ENCODE measurements at places on chromosomes 13 and 19.

DNA sequence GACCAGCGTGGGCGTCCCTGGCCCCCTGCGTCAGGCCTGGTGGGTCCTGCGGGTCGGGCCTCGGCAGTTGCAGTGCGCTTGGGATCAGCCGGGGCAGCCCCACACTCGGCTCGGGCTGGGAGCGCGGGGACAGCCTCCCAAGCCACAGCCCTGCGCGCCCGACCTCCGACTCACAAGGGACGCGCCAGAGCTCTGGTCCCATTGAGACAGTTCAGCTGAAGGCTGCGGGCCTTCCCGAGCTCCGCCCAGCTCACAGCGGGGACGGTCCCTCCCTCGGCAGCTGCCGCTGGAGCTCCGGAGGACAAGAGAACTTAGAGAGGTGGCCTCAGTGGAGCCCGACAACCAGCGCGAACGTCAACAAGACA lies 45.7 kb upstream of the ZNF730 start:
- no peak for DNase-seq

DNA sequence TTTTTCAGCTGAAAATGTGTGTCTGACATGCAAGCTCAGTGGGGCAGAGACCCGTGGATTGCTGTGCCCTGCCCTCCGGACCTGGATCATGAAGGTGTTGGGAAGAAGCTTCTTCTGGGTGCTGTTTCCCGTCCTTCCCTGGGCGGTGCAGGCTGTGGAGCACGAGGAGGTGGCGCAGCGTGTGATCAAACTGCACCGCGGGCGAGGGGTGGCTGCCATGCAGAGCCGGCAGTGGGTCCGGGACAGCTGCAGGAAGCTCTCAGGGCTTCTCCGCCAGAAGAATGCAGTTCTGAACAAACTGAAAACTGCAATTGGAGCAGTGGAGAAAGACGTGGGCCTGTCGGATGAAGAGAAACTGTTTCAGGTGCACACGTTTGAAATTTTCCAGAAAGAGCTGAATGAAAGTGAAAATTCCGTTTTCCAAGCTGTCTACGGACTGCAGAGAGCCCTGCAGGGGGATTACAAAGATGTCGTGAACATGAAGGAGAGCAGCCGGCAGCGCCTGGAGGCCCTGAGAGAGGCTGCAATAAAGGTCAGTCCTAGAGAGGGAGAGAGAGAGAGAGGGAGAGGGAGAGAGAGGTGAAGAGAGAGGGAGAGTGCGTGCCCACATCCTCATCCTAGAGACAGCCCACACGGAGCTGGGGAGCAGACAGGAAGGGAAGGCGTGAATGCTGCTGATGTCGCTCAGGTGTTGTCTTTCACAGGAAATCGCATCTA lies 5.1 kb upstream of the DCUN1D2 start:
- no peak for DNase-seq

GRCh38 chr13:42129033-42129432 lies 80.6 kb downstream of the DGKH start:
- DNase-seq, result no peak

- no peak for DNase-seq
These were observed 125.6 kb downstream of the SPRY2 start for GRCh38 chr13:80215368-80215767.

DNA sequence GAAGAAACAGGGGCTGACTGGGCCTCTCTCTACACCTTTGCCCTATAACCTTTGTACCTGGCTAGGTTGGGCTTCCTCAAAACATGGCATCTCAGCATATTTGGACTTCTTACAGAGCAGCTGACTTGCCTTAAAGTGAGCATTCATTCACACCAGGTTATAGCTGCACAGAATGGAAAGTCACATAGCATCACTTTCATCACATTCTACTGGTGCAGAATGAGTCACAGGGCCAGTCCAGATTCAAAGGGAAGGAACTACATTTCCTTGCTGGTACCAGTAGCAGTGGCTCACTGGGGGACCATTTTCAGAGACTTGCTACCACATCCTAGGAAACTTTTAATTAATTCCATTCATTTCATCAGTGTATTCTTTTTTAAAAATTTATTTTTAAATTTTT lies 20.3 kb upstream of the TPTE2 start:
- no peak for DNase-seq

Measured in HCT116 (cell line).